Stimulated activated CD8-positive, alpha-beta memory T cell treated with anti-CD3 and anti-CD28 coated beads, Interleukin-12 subunit alpha, Interleukin-12 subunit beta, amount 100 ng/mL, for 1 hour (primary cell): ENCODE measurements at places on chromosomes 2 and 18.

- no peak for DNase-seq
Observed at GRCh38 chr2:45626387-45627221, 15.5 kb upstream of the SRBD1 start.

DNA sequence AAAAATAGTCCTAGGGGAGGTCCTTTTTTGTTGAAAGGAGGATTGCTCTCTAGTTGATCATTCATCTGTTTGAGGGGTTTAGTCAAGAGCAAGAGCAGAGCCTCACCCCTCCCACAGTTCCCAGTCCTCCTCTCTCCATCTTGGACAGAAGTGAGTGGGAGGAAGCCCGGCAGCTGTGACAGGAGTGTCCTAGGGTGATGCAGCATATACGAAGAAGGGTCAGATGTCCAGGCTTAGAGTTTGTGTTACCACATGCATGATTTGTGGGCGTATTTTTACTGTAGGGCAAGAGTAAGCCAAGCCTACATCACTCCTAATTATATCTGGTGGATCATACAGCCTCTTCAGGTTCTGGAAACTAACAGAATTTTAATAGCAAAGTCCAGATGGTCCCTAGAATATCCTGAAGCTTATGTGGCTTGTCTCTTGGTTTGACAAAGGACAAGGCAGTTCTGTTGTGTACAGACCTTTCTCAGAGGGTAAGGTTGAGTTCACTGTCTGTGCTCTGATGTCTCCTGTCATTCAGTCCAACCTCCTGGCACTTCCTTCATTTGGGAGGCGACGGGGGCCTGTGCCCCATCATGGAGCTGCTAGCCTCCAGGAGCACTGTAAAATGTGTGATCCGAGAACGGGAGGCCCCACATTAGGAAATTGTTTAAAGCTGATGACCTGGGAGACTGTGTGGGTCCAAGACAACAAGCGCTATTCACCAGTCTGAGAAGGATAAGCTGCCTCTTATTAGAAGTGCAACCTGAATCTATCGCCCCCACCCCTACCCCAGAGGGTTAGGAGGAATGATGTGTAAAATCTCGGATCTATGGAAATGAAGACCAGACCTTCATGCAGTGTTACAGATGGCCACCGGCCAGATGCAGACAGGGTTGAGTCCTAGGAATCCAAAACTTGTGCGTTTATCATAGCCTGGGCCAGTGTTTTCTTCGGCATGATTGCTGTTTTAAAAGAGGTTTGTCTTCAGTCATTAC lies 6.9 kb downstream of the CEP68 start:
- DNase-seq, result no peak

DNA sequence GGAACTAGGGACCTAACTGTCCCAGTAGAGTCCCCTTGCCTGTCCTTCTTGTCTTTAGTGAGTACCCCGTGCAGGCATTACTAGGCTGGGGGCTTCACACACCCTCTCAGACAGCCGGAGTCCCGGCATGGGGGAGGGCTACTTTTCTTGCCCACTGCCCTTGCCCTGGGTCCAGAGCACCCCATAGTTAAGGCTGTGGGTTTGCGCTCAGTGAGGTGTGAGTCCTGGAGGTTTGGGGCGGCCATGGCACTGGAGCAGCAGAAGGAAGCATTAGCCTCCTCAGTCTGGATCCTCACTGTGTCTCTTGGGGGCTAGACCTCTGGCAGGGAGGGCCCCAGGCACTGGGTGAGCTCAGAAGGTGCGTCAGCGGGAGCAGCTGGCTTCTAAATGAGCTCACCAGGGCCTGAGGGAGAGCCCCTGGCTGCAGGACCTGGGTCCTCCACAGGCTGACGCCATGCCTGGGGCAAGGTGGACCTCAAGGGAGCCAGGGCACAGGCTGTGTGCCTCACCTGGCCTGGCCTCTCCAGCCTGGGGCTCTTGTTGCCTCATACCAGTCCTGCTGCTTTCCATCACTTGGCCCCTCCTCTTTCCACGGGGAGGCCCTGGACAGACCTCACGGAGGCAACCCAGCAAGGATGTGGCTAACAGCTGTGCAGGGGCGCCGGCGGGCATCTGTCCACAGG lies 27.4 kb downstream of the HS6ST1 start:
- no peak for DNase-seq

DNA sequence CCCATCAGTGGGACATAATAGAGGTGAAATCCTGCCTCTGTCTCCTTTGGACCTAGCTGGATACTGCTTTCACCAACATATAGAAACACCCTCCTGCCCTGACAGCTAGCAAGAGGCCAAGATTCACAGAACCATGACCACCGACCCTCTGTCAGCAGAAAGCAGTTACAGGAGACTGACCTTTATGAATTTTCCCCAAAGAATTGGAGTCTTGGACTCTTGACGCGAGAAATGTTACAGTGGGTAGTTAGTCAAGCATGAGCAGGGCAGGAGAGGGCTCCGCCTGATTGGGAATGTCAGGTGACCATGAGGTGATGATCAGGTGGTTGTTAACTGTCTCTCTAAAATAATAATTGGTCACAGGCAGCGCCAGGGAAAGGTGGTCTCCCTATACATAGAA lies 1002.3 kb downstream of the TDRD15 start:
- no peak for DNase-seq

- no peak for DNase-seq
Observed at GRCh38 chr2:143823876-143824275, 694.7 kb downstream of the ARHGAP15 start.

GRCh38 chr2:61816480-61817355 lies 37.1 kb downstream of the FAM161A start:
- DNase-seq, result no peak

DNA sequence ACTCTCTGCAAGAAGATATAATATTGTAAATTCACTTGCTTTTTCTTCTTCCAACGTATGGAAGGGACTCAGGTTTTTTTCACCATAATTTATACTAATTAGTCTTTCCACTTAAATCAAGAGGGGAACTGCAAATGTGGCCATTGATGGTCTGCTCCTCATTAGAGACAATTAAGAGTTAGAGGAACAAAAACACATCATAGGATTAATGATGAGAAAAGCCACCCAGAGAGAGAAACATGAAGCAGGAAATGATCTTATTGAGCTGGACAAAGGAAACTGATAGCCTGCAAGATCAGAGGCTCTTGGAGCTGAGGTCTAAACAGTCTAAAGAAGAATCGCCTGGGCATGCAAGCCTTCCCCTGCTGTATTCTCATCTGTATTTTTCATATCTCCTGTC lies 151.2 kb upstream of the NRP2 start:
- DNase-seq, result no peak

GRCh38 chr18:28189400-28190239 lies 12.7 kb upstream of the CDH2 start:
- no peak for DNase-seq

- DNase-seq, result no peak
Observed at GRCh38 chr2:65092791-65093190, 36.6 kb downstream of the CEP68 start.

DNA sequence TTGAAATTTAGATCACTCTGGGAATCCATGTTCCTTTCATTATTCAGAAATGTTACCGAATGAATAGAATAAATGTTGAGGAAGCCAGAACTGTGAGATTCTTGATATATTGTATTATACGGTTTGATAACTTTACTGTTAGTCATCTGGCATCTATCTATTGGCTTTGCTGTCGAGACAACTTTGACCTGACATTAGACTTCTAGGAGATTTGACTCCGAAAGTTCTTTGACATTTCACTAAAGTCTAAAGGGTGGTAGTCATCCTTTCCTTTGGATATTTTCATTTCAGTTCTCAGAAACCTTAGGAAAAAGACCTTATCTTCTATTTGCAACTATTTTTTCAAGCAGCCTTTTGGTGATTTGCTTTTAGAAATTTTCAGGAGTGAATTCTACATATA lies 1.9 kb downstream of the BMPR2 start:
- no peak for DNase-seq

DNA sequence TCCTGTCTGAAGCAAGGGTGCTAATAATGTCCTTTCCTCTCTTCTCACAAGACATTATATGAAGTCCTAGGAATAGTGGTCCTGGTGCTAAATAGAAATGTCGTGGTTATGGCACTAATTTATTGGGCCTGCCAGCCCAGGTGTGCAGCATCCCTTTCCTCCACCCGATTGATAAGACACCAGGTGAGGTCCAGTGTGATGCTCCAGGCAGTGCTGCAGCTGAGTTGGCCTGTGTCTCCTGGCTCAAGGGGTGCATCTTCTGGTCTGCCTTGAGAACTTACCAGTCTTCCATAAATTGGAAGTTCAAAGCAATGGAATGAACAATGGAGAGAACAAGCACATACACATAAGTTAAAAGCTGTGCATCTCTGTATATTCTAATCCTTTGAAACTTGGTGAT lies 26.9 kb downstream of the CRIM1 start:
- DNase-seq, result no peak

GRCh38 chr18:48923746-48924629 lies 26.8 kb downstream of the SMAD7 start:
- no peak for DNase-seq

DNA sequence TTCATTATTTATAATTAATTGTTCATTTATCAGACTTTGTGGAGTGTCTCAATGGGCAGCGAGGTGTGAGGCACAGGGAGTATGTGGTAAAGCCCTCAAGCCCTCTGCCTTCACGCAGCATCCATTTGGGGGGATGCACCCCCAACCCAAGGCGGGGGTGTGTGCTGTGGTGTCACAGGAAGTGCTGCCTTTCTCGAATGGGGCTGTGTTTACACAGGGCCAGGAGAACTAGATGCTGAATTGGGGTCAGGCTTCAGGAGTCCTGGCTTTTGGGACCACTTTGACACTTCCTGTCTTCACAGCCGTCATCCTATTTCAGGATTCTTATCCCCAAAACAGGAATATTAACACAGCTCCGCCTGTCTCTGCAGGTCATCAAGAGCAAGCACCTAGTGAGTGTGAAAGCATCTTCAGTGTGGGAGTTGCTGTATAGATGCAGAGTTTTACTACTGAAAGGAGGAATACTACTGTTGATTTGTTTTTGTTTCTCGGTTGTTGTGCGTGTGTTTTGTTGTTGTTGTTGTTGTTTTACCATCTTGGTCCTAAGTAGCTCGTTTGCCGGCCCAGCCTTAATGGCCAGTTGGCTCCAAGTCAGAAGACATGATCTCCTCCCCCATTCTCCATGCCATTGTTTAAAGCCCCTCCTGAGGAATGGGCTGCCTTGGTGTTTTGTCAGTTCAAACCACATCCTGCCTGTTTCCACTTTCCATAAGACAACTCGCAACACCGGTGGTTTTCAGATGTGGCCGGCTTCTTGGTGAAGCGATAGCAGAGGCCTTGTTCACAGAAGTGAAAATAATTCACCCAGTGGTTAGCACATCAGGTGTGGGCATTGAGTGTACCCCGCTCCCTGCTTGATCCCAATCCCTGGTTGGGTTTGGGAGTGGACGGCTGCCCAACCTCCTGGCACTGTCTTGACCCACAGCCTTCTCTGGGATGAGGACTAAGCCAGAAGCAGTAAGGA lies 221.3 kb downstream of the BCL2 start:
- peak; percentile 15 for DNase-seq

DNA sequence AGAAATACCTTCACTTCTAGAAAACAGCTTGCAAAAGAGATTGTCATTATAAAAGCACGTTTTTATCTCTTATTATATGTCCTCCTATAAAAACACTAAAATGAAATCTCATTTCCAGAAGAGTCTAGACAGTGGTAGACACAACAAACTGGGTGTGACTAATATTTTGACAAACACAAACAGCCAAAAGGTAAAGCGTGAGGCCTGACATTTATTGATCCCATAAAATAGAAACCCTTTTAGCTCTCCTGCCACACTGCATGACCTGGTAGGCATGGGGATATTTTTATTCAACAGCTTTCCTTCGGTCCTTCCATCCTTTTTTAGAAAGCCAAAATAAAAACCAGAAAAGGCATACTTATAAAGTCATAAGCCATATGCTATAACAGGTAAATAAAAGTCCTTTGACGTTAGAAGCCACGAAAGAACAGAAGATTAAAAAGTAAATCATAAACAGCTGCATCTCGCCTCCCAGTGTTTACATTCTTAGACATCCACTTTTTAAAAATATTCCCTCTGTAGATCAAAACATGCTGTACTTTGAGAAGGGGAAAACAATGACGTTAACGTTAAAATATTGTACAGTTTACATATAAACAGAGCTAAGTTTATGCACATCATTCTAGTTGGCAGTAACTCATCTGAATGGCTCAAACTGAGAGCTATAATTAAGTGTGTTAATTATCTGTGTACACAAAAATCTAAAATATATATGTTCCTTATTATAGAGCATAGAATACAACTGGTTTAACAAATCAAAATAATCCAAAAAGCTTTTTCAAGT lies 44.6 kb downstream of the IRS1 start:
- no peak for DNase-seq

- no peak for DNase-seq
Observed at GRCh38 chr18:46152436-46152807, 48.2 kb downstream of the HAUS1 start.

- no peak for DNase-seq
Observed at GRCh38 chr2:102258025-102258385, 53.4 kb upstream of the IL1RL1 start.

DNA sequence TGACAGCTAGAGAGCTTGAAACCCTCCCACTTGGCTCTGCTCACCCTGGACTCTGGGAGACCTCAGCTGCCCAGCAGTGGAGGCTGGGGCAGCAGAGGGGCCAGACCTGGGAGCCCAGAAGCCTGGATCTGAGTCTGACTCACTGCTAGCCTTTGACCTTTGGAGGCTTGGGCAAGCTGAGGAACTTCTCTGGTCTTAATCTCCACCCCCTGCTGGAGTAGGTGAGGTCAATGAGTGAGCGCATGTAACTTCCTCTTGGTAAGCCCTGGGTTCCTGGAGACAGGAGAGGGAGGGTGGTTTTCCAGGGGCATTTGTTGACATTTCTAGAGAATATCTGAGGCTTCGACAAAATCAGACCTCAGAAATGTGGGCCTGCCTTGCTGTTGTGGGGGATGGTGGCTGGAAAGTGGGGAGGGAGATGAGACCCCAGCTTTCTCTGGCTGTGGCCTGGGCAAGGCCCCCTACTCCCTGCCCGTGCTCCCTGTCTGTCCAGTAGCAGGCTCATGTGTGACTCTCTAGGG lies 73.0 kb upstream of the YWHAQ start:
- no peak for DNase-seq

- DNase-seq, result no peak
Observed at GRCh38 chr2:16625201-16625729, 40.4 kb downstream of the CYRIA start.

GRCh38 chr2:209642146-209642820 lies 129.3 kb upstream of the UNC80 start:
- DNase-seq, result no peak

DNA sequence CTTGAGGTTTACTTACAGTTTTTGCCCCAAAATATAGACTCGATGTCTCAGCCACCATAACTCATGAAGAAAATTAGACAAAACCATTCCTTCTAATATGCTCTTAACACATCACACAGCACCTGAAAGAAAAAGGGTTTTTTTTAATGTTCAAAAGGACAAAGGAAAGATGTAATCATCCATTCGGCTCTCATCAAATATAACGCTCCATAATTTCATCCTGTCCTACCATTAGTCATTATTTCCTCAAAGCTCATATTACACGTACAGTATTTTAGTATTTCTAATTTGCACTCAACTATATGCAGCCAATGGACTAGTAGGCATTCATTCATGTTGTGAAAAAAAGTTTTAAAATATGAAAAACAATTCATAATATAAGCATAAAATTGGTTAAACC lies 24.8 kb downstream of the ESCO1 start:
- DNase-seq, result no peak

GRCh38 chr2:20431772-20432171 lies 15.1 kb upstream of the RHOB start:
- DNase-seq, result no peak

- peak; percentile 57 for DNase-seq
Observed at GRCh38 chr2:241309684-241310117, 5.8 kb downstream of the HDLBP start.
